Left kidney (tissue), 8 donors: ENCODE measurements at places on chromosomes 3 and 15. TPM values are rescaled to one million over a fixed set of nuclear protein-coding genes. Genes with fewer than 3 reads are reported as not detected.

DNA sequence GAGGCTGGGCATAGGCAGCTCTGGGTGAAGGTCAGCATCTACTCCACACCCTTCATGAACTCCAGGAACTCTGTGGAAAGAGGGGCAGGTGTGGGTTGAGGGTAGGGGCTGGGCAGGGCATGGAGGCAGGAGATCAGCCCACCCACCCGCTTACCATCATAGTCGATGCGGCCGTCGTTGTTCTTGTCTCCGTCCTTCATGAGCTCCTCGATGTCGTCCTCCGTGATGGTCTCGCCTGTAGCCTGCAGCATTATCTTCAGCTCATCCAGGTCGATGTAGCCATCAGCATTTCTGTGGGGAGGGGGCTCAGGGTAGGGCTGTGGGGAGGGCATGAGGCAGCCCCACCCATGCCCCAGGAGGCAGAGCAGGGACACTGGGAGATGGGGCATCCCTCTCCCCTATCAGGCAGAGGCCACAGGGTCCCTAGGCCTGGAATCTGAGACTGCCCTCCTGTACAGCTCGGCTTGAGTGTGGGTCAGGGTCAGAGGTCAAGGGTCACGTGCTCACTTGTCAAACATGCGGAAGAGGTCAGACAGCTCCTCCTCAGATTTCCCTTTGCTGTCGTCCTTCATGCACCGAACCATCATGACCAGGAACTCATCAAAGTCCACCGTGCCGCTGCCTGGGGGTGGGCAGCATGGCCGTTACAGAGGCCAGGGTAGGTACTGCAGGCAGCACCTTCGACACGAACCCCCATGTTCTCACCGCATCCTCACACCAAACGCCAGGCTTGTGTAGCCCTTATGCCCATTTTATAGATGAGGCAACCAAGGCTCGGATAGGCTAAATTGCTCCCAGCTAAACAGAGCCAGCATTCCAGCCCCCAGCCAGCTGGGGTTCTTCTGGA, 2.4 kb downstream of the TNNC1 start:
- no peak for DNase-seq

DNA sequence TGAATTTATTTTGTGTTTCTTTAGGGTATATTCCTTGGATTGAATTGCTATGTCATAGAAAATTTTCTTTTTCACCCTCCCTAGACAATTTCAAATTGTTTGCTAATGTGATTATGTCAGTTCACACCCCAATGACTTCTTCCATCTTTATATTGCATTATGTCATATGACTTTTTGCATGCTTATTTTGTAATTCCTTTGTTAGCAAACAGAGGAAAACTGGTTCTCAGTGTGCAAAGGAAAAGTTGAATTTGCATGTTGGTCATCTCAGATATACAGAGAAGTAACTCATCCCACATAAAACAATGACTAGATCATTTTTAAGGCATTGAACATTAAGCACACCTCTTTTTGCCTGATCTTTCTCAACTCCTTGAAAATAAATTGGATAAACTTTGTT, 3.3 kb upstream of the RNF13 start:
- no peak for DNase-seq

Gene TIPARP
- polyA plus RNA-seq, result 27.8 TPM

- no peak for DNase-seq
These were observed 514.0 kb downstream of the MCTP2 start for GRCh38 chr15:94745371-94745770.

- DNase-seq, result no peak
These were observed 621 bp downstream of the RGMA start for GRCh38 chr15:93088200-93088980.

DNA sequence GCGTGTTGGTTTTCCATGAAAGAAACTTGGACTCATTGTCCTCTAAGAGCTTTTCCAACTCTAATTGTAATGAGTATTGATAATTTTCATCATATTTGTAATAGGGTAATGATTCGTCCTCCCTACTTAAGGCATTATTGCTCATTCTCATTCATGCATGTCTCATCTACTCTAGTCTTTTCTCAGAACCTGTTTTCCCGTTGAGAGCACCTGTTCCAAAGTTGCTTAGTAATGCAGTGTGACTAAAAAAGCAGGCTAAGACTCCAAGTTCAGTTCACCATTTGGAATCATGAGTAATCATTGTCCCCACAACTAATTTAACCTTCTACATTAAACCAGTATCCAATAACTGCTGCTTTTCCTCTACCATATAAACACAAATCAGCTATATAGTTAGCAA, 84.0 kb downstream of the FILIP1L start:
- DNase-seq, result no peak

Gene PLA2G4E
- polyA plus RNA-seq, result not detected

GRCh38 chr3:123503203-123503602, 54.3 kb upstream of the ADCY5 start:
- DNase-seq, result peak; percentile 15

GRCh38 chr3:131794766-131795388, 239.9 kb downstream of the CPNE4 start:
- DNase-seq, result peak; percentile 46

DNA sequence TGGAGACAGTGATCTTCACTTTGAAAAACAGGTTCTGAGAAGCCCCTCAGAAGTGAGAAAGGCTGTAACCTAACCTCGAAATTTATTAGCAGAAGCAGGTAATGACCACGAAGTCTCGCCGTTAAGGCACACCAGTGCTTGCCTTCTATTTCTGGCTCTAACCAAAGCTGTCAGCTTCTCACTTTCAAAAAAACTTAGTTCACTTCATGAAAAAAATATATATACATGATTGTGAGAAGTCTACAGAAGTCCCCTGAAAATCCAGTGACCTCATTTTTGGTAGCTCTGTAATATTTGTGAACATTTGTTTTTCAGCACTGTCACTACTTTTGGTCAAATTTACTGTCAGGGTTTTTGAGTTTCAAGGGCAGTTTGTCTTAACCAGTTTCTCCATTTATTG, 19.1 kb upstream of the AKAP13 start:
- no peak for DNase-seq

Gene ZNF660
- 15.9 TPM for polyA plus RNA-seq

Gene SPG21
- 135 TPM for polyA plus RNA-seq

DNA sequence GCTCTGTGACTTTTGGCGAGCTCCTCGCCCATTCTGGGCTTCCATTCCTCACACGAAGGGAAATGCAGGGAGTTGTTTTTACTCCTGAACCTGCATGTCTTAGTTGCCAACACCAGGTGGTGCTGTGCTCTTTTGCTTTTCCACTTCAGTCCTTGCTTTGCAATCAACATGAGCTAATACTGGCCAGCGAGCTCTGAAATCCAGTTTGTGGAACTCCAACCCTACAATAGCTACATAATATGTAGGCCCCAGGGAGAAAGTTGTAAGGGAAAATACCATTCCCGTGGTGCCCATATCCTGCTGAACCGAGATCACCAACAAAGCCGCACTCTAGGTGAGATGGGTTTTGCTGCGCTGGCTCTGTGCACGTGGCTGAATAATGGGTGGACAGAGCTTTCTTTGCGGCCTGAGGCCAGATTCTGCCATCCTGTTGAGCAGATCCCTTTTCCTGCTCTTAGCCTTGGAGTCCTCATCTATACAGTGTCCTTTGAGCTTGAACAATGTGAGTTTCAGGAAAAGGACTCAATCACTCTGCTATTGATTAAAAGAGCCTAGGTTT, 25.0 kb downstream of the LSM3 start:
- DNase-seq, result peak; percentile 72

DNA sequence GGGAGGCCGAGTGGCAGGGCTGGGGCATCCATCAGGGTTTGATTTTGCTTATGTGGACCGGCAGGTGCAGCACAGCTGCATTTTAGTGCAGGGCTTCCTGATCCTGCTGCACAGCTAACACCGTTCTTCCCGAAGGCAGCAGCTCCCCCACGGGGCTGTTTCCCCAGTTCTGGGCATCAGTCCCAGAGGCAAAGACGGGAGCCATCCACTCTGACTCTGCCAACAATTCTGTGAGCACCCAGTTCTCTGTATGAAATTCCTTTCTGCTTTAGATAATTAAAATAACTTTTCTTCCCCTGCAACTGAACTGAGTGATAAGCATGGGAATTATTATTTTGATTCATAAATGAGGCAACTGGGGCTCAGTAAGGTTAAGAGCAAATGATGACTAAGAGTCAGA, 262.9 kb upstream of the ATP10A start:
- no peak for DNase-seq

DNA sequence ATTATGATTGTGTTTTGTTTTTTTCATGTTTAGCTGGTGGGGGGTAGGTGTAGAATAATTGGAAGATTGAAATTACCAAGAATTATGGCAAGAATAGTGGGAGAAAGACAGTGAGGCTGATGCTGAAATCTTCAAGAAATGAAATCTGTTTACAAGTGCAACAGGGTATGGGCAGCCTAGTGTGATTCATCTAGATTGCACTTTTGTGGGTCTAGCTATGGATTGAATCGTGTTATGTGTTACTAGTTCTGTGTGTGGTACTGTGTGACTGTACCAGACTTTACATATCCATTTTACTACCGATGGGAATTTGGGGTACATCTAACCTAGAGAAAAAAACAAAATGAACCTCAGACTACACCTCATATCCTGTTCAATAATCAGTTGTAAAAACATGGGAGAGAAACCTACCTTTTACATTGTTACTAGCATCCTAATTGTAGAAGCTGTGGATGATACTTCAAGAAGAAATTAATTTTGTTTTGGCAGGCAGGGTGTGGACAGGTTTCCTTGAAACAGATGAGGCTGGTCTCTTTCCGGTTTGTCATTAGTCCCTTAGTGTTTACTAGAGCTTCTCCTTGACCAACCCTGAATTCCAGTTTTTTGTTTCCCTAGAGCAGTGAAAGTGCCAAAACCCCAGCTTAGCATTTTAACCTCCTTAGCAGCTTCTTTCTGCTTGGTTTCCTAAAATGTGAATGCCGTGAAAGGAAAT, 47.9 kb downstream of the OPA1 start:
- no peak for DNase-seq

DNA sequence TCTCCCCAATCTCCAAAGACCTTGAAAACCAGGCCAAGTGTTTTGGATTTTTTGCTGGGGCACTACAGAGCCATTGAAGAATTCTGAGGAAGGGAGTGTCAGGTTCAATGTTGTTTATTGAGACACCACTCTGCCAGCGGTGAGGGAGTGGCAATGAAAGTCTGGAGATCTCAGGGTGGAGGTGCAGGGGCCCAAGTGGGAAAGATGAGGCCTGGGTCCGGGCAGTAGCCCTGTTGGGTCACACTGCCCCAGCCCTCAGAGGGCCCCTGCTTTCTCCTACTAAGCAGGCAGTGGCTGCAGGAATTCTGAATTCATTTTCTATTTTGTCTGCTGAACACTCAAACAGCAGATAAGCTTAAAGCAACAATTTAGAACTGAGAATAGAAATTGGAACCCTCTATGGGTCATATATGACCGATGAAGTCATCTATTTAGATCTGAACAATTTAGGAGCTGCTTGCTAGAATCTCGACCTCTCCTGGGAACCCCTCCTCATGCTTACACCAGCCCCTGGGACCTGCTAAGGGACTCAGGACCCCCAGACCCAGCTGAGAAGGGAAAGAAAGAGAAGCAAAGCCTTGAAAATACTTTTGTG, 17.9 kb downstream of the HRH1 start:
- no peak for DNase-seq

Gene CTXN2
- polyA plus RNA-seq, result 0.12 TPM

- DNase-seq, result no peak
These were observed 92.4 kb downstream of the MB21D2 start for GRCh38 chr3:192825216-192825615.

- DNase-seq, result no peak
These were observed 126.9 kb upstream of the MEF2A start for GRCh38 chr15:99438691-99439523.

Gene EXD1
- 0.07 TPM for polyA plus RNA-seq

- DNase-seq, result no peak
These were observed 20.4 kb downstream of the UROC1 start for GRCh38 chr3:126496894-126497850.

DNA sequence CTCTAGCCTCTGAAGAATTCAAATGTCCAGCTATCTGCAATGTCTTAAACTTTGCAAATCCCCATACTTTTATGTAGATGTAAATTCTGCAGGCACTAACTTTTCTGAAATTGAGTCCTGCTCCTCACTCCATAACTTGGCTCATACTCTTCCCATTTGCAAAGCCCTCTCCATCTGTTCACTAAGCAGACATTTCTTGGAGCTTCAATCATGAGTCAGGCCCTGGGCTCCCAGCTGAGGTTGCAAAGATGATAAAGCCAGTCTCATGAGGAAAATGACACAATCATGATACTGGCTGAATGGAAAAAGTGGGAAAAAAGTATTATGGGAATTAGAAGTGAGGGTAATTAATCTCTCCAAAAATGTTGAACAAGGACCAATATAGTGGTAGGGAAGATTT, 507.6 kb downstream of the NR2F2 start:
- DNase-seq, result no peak

Gene KBTBD13
- polyA plus RNA-seq, result 0.07 TPM

Gene COL8A1
- polyA plus RNA-seq, result 9.0 TPM

DNA sequence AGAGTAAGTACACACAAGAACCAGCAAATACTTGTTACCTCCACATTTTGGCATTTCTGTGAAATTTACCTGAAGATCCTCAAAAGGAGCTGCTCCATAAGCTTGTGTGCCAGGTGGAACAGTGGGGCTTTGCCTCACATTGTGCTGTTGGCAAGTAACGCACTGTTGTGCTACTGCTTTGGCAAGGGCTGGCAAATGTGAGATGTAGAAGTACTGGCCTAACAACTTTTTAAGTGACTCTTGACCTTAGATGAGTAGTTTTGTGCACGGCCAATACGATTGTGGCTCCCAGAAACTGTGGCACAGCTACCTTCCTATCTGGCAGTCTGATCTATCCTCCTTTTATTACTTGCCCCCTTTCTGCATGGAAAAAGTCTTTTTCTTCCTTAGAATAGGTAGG, 337.0 kb downstream of the KCNH8 start:
- DNase-seq, result no peak

Gene LRRIQ4
- 0.12 TPM for polyA plus RNA-seq

Gene MESP1
- 0.52 TPM for polyA plus RNA-seq

Gene TMEM108
- polyA plus RNA-seq, result 1.6 TPM

GRCh38 chr15:94352636-94353487, 121.5 kb downstream of the MCTP2 start:
- DNase-seq, result peak; percentile 77

Gene TNFAIP8L3
- polyA plus RNA-seq, result 2.2 TPM

Gene AADAC
- 0.25 TPM for polyA plus RNA-seq

GRCh38 chr15:62026487-62027262, 33.6 kb downstream of the VPS13C start:
- no peak for DNase-seq

Gene LRRC58
- polyA plus RNA-seq, result 37.4 TPM

Gene BFSP2
- 0.33 TPM for polyA plus RNA-seq

Gene GMPS
- 79.1 TPM for polyA plus RNA-seq

Gene HRG
- polyA plus RNA-seq, result 2.0 TPM

- no peak for DNase-seq
These were observed 227.1 kb upstream of the CGNL1 start for GRCh38 chr15:57149196-57149595.
